GM23248 (cell line): ENCODE measurements at places on chromosomes 5 and 9. TPM values are rescaled to one million over a fixed set of nuclear protein-coding genes. Genes with fewer than 3 reads are reported as not detected.

DNA sequence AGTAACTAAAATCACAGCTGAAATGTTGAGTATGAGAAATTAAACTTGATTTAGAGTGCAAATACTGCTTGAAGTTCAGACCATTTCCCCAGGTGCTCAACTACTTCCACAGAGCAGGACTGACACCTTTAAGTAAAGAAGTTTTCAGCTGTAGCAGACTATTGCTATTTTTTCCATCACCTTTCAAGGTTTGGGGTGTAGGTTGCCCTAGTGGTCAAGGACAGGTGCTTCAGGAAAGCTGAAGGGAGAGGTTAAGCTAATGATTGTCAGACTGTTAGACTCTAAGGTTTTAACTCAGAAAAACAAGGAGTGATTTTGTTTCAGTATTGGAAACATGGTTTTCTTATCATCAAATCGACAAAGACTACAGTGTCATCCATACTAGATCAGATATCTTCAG is 162.1 kb downstream of the CCDC192 start:
- no peak for DNase-seq

DNA sequence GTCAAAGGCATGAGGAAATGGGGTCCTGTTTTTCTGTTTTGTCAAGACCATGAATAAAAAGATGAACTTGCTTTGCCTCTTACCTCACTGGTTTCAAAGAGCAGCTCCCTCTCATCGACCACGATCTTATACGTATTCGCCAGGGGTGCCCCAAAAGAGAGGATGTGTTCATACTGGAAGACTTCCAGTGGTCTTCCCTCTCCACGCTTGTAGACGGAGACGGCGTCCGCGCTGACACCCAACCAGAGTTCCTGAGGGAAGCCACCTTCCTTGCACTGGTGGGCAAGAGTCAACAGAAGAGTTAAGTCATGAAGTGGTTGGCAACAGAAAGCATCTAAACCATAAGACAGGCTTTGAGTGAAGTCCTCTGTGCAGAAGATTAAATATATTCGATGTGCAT is 51.4 kb upstream of the RETREG1 start:
- no peak for DNase-seq

DNA sequence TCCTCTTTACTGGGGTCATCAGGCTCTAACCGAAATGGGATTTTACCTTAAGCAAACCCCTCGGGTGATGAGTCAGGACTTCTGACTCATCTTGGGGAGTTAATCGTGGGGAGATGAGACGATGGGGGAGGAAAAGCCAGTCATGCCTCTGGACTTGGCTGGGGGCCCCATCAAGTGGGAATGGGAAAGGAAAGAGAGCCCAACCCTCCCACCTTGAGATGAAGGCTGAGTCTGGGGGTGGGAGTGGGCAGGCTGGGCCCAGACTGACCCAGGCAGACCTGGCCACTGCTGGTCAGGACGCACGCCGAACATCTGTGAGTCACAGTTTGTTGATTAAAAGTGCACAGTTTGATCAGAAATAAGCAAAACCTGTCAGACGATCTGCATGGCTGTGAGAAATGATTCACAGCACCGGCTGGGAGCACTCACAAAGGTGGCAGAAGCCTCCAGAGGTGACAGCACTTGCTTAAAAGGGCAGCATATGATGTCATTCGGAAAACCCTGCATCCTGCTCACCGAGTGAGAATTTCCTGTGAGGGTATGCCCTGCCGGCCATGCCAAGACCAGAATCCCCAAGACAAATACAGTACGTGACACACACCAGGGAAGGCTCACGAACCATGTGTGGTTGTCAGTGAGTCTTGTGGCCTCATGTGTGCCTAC is 50.0 kb upstream of the SLC25A51 start:
- peak; percentile 98 for DNase-seq

- DNase-seq, result no peak
These were observed 199.0 kb downstream of the CACNA1B start for GRCh38 chr9:138076650-138077009.

GRCh38 chr5:81817980-81818379 is 67.1 kb upstream of the SSBP2 start:
- no peak for DNase-seq

CDH10 gene
- polyA plus RNA-seq, result 1.7 and 2.1 TPM in 2 replicates
